ENCODE measurements at places on chromosomes 11 and 22.

- DNase-seq: peak; percentile 90
These were observed at the start of gene NADSYN1 for GRCh38 chr11:71453037-71453917. Gene NADSYN1 (plus strand): TSS chr11:71453203. CDS start chr11:71453297, 94 bp downstream.

GRCh38 chr11:75468534-75469340 is 35.7 kb upstream of the KLHL35 start:
- no peak for DNase-seq

- no peak for DNase-seq
These were observed 5.8 kb upstream of the RCOR2 start for GRCh38 chr11:63922673-63923192.

GRCh38 chr11:127965939-127966668 is 621.3 kb downstream of the ETS1 start:
- DNase-seq: no peak

- DNase-seq: no peak
These were observed 300.4 kb downstream of the TMEM135 start for GRCh38 chr11:87338046-87338639.

DNA sequence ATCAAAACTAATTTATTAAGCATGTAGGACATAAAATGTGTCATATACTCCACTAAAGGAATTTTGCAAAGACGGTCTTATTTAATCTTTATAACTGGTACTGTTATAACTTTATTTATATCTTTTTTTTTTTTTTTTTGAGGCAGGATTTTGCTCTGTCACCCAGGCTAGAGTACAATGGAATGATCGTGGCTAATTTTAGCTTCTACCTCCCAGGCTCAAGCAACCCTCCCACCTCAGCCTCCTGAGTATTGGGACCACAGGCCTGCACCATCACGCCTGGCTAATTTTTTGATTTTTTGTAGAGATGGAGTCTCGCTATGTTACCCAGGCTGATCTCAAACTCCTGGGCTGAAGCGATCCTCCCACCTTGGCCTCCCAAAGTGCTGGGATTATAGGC is 31.4 kb upstream of the PCF11 start:
- DNase-seq: no peak

DNA sequence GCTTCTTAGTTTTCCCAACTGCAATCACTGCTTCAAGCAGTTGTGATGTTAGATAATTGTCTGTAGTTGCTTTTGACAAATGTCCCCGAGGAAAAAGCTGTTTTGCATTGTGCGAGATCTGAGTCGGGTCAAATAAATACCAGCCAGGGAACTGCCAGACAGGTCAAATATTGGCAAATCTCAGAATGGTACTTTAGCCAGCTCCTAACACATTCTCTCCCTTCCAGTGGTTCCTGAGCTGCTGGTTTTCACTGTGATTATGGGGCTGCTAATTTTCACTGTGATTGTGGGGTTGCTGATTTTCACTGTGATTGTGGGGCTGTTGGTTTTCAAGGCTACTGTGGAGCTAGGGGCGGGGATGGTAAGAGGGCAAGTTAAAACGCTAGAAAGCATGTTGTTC is 14.3 kb downstream of the RASSF10 start:
- DNase-seq: no peak

DNA sequence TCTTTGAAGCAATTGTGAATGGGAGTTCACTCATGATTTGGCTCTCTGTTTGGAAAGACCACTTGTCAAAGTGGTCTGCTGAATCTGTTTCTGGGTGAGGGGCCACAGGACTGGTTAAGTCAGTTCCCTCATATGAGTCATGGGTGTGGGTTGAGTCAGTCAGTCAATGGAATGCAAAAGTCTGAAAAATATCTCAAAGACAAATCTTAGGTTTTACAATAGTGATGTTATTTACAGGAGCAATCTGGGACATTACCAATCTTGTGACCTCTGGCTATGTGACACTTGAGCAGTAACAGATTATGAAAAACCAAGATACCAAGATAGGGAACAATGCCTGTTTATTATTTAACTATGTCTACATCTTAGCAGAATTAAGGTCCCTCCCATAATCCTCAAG is 311.6 kb downstream of the AASDHPPT start:
- DNase-seq: no peak

GRCh38 chr11:74004046-74004695 is 4.7 kb downstream of the UCP3 start:
- no peak for DNase-seq

DNA sequence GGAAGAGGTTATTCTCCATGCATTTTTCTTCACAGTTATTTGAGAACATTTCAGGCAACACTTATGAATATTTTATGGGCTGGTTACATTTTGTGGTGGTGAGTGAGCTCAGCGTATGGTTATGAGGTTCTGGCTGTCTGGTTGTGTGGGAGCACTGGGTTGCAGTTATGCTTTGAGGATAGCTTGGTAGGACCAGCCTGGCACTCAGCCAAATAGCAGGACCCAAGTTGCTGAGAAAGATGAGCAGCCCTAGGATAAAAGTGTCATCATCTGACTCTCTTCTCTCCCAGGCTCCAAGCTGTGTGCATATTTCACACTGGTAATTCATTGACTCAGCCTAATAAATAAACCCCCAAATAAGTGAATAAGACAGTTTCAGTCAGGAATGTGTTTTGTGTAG is 8.1 kb upstream of the SRSF8 start:
- no peak for DNase-seq

DNA sequence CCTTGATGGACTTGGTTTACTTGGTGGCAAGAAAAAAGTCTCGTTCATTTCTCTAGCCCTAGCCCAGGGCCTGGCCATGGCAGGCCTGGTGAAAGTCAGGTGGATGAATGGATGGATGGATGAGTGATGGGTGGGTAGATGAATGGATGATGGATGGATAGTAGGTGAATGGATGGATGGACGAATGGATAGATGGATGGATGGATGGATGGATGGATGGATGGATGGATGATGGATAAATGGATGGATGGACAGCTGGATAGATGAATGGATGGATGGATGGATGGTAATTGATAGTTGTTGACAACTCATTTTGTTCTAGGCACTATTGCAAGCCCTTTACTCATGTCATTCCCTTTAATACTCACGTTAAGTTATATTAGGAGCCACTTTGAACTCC is 86.1 kb upstream of the ANO1 start:
- no peak for DNase-seq

DNA sequence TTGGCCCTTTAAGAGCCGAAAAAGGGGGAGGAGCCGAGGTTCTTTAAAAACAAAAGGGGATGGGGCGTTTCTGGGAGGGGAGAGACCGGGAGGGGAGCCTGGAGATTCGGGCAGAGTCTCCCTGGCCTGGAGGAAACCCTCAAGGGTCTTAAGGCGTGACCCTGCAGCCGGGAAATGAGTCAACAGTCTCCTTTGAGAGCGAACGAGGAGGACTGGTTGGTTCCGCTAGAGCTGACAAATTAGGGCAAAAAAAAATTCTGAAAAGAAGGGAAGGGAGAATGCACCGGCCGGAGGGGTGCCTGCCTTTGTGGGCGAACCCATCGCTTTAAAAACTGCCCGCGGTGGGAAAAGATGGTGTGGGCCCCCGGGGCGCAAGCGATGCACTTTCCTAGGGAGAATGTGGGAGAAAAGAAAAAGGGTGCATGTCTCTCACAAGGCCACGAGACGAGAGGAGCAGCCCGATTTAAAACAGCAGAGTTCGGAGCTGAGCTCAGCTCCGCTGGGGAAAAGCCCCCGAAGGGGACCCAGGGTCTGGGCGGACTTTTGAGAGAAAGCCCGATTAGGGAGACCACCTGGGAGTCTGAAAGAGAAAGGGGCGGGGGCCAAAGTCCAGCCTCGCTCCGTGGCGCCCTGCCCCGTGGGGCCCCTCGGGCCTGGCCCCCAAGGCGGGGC is 874 bp downstream of the ZFTA start:
- DNase-seq: peak; percentile 33

- no peak for DNase-seq
These were observed 539.2 kb downstream of the MIAT start for GRCh38 chr22:27196606-27197005.
